Stimulated activated CD8-positive, alpha-beta memory T cell treated with anti-CD3 and anti-CD28 coated beads, Interleukin-7, amount 100 ng/mL, for 1 hour (primary cell): ENCODE measurements at places on chromosomes 7 and 10.

DNA sequence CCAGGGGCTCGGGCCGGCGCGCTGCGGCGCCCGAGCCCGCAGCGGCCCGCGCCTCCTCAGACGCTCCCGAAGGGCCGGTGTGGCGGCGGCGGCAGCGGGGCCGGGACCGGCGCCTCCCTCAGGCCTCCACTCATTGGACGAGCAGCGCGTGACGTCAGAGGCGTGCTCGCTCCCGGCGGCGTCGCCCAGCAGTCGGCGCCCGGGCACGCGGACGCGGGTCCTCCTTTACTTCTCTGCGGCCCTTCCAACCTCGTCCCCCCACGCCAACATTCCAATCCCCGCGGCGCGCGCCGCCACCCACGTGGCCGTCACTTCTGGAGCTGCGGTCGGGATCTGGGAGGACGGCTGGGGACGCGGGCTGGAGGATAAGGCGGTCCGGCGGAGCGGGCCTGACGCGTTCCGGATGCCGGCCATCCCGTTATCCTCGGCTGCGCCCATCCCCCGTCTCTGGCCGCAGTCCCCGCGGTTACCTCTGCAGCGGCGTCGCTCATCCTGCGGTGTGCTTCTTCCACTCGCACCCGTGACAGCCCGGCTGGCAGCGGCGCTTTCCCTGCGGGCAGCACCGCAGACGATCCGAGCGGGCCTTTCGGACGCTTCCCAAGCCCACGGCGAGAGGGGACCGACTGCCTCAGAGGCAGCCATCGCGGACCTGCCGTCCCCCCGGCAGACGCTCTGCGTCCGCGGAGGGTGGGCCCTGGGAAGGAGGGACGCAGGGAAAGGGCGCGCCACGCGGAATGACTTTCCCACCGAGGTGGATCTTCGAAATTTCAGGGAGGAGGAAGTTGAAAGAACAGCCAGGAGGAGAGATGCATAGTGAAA, at the start of gene PDZD8:
TSS of gene PDZD8 (minus strand) at position 81 of the 819 bp plus-strand sequence. CDS start 213 bp downstream, outside the sequence.
- peak; percentile 85 for DNase-seq

DNA sequence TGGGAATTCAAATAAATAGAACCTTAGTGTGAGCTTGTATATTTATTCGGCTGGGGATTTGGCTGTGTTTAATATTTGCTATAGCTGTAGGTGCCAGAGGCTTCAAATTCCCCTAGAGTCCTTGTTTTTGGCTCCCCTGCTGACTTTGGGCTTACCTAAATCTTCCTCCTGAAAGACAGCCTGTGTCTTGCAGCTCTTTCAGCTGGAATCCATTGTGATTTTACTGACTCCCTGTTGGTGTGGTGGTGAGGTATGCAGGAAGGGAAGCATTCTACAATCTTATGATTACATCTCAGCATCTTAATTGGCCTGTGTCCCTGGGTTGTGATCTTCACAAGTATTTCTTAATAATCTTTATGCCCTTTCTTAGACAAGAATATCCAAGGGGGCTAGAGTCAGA, 25.9 kb downstream of the FOXI2 start:
- DNase-seq, result no peak

GRCh38 chr7:78765943-78766729, 687.3 kb downstream of the MAGI2 start:
- DNase-seq, result no peak

GRCh38 chr7:85737426-85737825, 550.6 kb upstream of the SEMA3D start:
- DNase-seq, result no peak

DNA sequence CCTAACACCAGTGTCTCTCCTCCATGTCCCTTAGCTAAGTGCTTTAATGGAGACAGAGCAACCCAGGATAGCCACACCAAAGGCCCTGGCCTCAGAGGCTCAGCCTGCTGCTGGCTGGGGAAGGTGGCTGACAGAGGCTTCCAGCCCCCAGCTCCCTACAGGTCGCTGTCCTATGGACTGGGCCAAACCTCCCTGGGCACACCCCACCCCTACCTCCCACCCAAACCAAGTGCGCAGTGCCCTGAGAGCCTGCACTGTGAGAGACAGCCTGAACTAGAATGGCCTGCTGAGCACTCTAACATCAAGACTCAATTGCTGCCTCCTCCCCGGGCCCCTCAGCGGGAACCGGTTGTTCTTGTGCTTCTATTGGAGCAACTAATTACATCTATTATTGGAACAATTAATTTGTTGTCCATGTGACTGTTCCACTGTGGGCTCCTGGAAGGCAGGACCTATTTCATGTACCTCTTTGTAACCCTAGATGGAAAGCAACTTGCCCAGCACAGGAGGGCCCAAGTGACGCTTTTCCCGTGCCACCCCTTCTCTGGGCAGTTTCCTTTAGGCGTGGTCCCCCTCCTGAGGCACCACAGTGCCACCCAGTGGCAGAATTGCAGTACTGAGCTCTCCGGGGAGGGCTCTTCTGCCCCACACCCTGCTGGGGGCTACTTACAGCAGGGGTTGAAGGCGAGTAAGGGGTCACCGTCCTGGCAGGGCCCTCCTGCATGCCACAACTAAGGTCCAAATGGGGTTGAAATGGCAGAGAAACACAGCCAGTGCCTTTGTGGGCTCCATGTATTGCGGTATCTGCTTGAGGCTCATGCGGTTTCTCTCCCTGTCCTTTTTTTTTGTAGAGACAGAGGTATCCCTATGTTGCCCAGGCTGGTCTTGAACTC, 63.7 kb upstream of the WAPL start:
- DNase-seq, result peak; percentile 40

GRCh38 chr7:30252885-30253795, 31.3 kb upstream of the ZNRF2 start:
- no peak for DNase-seq

DNA sequence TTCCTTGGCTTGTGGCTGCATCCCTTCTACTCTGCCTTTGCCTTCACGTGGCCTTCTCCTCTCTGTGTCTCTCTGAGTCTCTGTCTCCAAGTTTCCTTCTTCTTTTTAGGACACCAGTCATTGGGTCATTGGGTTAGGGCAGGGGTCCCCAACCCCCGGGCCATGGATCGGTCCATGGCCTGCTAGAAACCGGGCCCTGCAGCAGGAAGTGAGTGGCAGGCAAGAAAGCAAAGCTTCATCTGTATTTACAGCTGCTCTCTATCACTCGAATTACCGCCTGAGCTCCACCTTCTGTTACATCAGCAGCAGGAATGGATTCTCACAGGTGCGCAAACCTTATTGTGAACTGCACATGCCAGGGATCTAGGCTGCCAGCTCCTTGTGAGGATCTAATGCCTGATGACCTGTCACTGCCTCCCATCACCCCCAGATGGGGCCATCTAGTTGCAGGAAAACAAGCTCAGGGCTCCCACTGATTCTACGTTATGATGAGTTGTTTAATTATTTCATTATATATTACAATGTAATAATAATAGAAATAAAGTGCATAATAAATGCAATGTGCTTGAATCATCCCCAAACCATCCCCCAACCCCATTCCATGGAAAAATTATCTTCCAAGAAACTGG, 47.9 kb upstream of the DOCK1 start:
- DNase-seq, result no peak

DNA sequence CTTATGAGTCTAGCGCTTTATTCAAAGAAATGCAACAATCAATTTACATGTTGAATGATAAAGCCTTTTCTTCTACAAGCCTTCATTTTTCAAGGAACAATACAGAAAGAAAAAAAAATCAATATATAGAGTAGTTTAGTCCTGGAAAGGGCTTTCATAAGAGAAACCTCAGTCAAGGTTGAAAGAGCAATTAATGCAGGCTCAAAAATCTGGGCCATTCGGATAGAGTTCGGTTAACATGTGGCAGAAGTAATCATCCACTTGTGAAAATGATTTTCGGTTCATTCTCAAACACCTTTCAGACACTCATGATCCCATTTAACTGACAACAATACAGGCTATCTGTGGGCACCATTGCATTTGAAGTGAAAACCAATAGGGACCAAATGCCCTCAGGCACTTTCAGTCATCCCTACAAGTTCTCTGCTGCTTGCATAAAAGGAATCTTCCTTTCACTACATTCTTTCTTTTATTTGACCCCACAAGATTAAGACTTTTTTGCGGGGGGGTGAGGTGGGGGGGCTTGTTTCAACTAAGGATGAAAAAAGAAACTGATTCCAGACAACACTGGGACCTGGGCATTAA, 177.9 kb downstream of the RNF133 start:
- no peak for DNase-seq

DNA sequence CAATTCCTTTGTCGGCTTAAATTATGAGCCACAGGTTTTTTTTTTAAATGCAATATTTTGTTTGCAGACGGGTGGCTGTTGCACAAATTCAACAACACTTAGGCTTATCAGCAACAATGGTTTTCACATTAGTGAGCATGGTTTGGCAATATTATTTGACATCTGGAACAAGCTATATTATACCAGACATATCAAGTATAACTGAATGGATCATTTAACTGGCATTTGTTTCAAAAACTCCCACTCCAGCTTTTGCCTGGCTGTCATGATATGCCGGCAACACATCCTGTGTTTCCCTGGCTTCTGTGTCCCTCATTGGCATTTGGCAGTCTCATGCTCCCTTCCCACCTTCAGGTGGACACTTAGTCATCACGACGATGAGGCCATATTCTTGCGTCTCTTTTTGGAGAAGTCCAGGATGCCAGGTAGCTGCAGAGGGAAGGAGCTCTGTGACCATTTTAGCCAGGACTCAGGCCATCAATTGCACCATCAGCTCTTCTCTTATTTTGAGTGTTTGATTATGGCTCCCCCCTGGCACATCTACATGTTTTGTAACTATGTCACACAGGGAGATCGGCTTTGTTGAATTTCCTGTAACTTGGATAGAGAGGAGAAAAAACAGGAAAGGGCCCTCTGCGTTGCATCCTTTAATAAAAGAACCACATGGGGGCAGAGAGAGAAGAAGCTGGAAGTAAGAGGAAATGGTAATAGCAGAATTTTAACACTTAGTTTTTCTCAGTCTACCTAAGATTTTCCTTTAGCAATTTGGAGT, 413.9 kb downstream of the LRMDA start:
- DNase-seq, result no peak

GRCh38 chr10:107647462-107647861, 483.0 kb upstream of the SORCS1 start:
- DNase-seq, result no peak

- DNase-seq, result no peak
These were observed 122.7 kb downstream of the PRKAG2 start for GRCh38 chr7:151754142-151754590.

DNA sequence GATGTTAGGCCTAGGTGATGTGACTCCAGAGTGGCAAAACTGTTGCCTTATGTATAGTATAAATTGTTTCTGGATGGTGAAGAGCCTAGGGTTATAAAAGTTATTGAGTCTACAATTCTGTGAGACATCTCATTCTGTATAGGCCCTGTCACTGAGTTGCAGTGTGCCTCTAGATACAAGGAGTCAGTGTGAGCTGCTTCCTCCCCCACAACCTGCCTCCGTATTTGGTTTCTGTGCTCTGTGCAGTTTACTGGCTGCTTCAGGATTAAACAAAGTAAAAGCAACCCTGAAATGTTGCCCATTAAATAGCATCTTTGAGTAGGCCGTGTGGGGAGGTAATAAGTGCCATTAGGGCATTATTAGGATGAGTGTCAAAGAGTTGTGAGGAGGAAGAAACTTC, 1.9 kb upstream of the IFRD1 start:
- no peak for DNase-seq

DNA sequence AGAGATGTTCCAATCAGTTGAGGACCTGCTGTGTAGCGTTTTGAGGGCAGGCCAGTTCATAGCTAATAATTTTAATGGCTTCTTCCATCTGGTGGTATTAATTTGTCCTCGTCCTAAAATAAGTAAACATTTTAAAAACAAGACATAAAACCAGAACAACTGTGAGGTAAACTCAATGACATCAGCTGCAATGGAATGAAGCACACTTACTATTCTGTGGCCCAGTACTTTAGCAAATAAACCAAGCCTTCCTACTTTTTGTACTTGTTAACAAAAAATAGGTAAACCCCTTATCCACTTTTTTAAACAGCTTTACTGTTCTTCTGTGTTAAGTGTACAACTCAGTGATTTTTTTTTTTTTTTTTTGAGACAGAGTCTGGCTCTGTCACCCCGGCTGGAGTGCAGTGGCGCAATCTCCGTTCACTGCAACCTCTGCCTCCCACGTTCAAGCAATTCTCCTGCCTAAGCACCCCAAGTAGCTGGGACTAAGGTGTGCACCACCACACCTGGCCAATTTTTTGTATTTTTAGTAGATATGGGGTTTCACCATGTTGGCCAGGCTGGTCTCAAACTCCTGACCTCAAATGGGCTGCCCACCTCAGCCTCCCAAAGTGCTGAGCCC, 28.9 kb upstream of the FZD1 start:
- DNase-seq, result no peak

DNA sequence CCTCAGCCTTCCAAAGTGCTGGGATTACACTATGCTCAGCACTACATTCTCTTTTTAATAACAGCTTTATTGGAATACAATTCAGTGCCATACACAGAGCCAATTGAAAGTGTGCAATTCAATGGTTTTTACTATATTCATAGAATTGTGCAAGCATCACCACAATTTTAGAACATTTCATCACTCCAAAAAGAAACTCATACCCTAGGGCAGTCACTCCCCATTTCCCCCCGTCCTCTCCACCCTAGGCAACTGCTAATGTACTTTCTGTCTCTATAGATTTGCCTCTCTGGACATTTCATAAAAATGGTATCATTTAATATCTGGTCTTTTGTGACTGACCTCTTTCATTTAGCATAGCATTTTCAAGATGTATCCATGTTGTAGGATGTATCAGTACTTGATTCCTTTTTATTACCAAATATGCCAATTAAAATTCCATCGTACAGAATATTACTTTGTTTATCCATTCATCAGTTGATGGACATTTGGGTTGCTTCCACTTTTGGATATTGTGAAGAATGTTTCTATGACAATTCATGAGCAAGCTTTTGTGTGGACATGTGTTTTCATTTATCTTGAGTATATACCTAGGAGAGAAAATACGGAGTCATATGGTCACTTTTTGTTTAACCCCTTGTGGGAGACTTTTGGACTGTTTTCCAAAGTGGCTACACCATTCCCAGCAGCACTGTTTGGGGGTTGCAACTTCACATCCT, 6.3 kb upstream of the XPNPEP1 start:
- no peak for DNase-seq

GRCh38 chr10:99325281-99325680, 3.9 kb upstream of the CNNM1 start:
- no peak for DNase-seq

- no peak for DNase-seq
These were observed 47.4 kb downstream of the IGF2BP3 start for GRCh38 chr7:23422909-23423308.

GRCh38 chr7:28195910-28196620, 15.5 kb upstream of the JAZF1 start:
- DNase-seq, result no peak
